Kidney (tissue), 22 donors: ENCODE measurements at places on chromosomes 4 and X.

DNA sequence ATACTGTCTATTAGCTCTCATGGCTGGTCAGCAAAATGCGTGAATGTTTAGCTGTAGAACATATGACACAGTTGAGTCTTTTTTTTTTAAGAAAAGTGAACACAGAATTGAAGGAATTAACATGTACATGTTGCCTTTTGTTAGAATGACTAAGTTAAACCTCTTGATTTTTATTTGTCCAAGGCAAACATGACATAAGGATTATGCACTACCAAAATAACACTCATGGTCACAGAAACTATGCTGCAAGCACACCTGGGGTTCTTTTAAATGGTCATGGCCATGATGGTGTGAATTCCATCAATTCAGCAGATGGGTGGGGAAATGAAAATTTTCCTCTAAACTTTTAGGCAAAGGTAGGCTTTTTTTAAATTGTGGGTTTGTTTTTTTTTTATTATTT is 80.1 kb upstream of the CXCL13 start:
- no peak for DNase-seq

DNA sequence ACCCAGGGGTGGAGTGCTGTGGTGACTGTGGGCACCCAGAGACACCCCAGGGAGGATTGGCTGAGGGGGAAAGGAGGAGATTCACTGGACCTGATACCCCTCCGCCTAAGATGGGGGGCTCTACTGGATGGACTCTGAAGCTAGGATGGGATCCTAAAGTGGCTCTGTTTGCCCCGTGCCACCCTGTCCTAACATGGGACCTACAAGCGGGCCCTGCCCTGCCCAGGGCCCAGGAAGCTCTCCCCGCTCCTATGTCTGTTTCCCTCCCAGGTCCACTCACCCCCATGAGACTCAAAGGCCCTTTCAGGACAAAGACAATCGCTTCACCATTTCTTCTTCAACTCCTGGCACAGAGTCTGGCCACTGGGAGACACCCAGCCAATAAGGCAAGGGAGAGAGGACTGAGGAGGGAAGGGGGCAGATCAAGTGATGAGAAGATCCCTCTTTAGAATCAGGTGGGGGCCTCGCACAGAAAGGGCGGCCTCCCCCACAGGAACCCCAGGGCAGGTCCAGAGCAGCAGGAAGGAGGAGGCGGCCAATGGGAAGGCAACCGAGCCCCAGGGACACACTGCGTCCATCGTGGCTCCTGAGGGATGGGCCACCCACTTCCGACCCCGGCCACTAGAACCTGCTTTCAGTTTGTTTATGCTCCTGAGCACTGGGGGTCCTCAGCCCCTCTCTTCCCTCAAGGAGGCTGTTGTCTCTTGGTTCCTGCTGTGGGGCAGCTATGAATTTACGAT is 155.4 kb downstream of the AFAP1 start:
- no peak for DNase-seq

DNA sequence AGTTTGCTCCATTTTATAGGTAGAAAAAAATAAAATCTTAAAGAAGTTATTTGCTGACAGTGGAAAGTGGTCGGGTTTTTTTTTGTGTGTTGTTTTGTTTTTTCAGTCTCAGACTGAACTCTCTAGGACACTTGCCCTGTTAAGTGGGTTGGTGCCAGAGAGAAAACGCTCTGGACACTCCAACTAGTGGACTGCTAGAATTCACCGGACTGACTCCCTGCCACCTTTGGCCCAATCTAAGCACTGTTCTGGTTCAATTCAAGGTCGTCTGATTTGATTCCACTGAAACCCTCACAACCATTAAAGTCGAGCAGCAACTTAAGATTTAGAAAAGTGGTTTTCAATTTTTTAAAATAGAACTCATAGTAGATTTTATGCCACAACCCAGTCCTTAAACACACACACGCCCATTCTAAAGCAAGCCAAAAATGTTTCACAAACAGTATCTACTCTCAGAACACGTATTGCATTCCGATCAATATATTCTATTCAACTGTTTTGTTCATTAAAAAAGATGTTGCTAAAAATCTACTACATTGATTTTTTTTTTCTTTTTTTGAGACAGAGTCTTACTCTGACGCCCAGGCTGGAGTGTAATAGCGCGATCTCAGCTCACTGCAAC is 27.3 kb downstream of the RWDD4 start:
- no peak for DNase-seq

GRCh38 chr4:96039217-96039616 is 199.3 kb downstream of the PDHA2 start:
- no peak for DNase-seq

GRCh38 chrX:39201305-39201990 is 400.2 kb downstream of the MID1IP1 start:
- DNase-seq, result peak; percentile 18

DNA sequence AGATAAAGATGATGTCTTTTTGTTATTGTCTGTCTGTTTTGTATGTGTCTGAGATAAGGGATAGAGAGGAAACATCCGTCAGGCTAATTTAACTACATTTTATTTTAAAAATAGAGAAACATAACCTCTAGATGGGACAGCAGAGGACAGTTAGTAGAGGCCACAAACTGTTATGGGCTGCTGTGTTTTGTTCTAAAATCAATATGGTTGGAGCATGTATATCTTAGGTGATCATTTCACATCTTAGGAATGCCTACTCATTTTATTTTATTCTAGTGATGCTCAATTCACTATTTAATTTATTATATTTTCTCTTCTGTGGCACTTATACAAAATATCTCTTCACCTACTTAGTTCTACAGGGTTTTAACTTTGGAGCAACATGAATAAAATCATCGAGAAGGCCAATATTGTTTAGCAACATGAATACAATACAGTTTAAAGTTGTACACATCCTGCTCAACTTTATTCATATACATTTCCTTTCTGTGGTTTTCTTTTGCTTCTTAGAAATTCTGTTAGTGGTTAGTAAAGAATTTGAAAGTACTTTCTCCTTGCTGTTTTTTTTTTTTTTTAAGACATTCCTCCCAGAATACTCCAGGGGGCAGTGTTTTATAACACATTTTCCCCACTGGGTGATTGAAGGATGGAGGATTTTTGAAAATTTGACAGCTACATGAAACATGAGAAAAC is 392.9 kb downstream of the UNC5C start:
- DNase-seq, result no peak
